Osteocyte (in vitro differentiated cells): ENCODE measurements at places on chromosomes 3 and 15.

DNA sequence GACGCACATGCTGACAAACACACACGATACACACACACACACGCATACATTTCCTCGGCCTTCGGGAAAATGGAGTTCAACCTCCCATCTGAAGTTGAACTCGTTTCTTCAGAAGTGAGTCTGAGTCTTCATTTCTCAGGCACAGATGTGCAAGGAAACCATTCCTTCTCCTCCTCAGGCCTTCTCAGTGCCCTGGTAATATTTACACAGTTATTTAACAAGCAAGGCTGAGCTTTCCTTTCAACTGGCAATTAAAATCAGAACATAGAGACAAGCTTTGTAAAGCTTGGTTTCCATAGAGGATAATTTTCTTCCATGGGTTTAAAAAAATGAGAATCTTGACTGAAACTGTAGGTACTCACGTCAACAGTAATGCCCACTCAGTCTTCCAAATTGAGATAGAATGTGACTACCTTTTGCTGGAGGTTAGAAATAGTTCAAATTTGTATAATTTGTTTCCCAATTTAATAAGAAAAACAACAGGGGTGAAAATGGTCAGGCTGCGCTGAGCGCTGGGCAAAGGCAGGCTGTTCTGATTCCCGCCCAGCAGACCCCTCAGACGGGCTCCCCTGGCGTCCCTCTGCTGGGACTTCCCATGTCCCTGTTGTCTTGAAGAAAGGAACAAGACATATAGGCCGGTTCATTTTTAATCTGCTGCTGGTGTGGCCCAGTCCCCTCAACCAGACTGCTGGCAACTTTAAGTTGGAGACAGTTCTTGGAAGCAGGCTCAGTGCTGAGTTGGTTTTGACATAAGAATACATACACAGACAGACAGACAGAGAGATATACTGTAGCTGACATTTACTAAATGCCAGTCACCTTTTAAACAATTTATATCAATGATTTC, 174.3 kb downstream of the XXYLT1 start:
- H3K27ac ChIP-seq: no peak overlapping the region
- no peaks in the 10 kb centered on the region for H3K27me3 ChIP-seq
- no peak overlapping the region for H3K4me3 ChIP-seq
- peaks cover 2% of the 10 kb centered on the region for H3K36me3 ChIP-seq

DNA sequence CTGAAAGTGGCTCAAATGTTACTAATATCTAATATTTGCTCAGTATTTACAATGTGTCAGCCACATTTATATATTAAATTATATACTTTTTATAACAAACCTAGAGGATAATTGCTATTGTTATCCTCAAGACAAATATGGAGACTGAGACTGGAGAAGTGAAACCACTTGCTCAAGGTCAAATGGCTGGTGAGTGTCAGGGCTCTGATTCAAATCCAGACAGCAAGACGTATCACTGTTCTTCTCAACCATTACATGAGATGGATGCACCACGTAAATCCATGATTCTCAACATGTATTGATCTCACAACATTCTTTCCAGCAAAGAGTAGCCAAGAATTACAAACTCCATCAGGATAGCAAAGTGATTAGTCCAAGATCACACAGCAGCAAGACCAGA, 53.8 kb upstream of the CPB1 start:
- DNase-seq: no peak
- no peak overlapping the region for H3K27ac ChIP-seq
- H3K4me3 ChIP-seq: no peak overlapping the region
- no peaks in the 10 kb centered on the region for H3K4me1 ChIP-seq
- H3K36me3 ChIP-seq: no peaks in the 10 kb centered on the region

DNA sequence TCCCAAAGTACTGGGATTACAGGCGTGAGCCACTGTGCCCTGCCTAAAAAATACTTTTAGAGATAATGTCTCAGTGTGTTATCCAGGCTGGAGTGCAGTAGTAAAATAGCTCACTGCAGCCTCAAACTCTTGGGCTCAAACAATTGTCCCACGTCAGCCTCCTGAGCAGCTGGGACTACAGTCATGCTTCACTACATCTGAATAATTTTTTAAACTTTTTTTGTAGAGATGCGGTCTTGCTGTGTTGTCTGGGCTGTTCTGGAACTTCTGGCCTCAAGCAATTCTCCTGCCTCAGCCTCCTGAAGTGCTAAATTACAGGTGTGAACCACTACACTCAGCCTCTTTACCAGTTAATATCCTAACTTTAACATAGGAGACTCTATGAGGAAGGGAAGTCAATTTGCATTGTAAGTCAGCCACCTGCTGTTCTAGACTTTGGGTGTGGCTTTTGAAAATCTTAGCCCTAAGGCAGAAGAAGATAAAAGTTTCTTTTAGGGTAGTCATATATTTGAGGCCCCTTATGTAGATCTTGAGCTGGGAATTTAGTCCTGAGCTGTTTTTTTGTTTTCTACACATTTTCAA, 78.2 kb upstream of the RASGRP1 start:
- peaks cover 52% of the 10 kb centered on the region for H3K27me3 ChIP-seq
- no peak for DNase-seq
- no peaks in the 10 kb centered on the region for H3K4me1 ChIP-seq
- no peak overlapping the region for H3K27ac ChIP-seq
- H3K36me3 ChIP-seq: no peaks in the 10 kb centered on the region

GRCh38 chr15:74050556-74051234, 31.7 kb downstream of the GOLGA6A start:
- peaks cover 51% of the 10 kb centered on the region for H3K4me1 ChIP-seq
- no peaks in the 10 kb centered on the region for H3K36me3 ChIP-seq
- H3K4me3 ChIP-seq: no peak overlapping the region
- H3K27me3 ChIP-seq: no peaks in the 10 kb centered on the region

DNA sequence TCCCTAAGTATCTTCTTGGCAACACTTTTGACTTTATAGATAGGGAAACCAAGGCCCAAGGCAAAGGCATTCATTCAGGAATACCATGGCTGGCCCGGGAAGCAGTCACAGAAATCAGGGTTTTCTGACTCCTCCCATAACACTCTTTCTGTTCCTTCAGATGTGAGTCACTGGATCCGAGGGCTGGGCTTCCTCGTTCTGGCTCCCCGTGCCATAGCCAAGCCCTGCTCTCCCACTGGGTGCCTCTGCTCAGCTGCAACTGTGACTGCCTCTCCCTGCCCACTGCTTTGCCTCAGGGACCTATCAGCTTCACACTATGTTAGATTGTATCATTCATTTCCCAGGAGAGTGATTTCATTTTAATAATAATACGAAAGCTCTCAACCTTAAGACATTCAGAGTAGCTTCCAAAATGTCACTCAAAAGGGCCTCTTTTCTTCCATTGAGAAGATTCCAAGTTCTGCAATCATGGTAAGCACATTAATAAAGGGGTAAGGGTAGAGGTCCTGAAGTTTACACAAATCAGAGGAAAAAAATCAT, 50.2 kb downstream of the GABRB3 start:
- H3K27me3 ChIP-seq: no peaks in the 10 kb centered on the region
- H3K36me3 ChIP-seq: no peaks in the 10 kb centered on the region
- H3K27ac ChIP-seq: no peak overlapping the region
- DNase-seq: no peak
- H3K4me1 ChIP-seq: no peaks in the 10 kb centered on the region

DNA sequence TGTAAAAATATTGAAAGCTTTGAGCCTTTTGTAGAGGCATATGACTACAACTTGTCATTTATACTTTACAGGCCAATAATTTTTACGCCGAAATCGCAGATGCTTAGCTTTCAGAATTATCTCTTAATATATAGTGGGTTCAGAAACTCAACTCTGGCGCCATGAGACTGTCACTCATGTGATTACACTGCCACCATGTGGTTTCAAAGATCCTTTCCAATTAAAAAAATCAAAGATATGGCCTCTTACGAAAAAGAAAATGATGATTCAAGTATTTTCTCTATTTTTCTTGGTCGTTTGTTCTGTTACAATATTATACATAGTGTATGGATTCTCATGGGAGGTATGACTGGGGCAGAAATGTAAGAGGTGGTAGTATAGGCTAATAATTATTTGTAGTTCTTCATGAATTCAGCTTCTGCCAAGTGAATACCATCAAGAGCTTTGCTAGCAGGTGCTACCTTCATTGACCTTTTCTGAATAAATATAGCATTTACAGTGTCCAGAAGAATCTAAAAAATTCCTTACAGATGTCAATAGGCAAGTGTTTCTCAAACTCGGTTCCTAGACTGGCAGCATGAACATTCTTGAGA, 751.7 kb upstream of the GOLIM4 start:
- H3K27me3 ChIP-seq: no peaks in the 10 kb centered on the region
- no peaks in the 10 kb centered on the region for H3K36me3 ChIP-seq
- H3K4me3 ChIP-seq: no peak overlapping the region
- H3K4me1 ChIP-seq: peaks cover 10% of the 10 kb centered on the region

GRCh38 chr15:66832664-66833063, 130.6 kb downstream of the SMAD6 start:
- no peak overlapping the region for H3K4me3 ChIP-seq
- no peaks in the 10 kb centered on the region for H3K27me3 ChIP-seq
- H3K27ac ChIP-seq: no peak overlapping the region
- no peaks in the 10 kb centered on the region for H3K36me3 ChIP-seq
- DNase-seq: no peak

- no peaks in the 10 kb centered on the region for H3K4me1 ChIP-seq
- H3K4me3 ChIP-seq: no peak overlapping the region
- H3K36me3 ChIP-seq: no peaks in the 10 kb centered on the region
- no peaks in the 10 kb centered on the region for H3K27me3 ChIP-seq
- DNase-seq: no peak
Observed at GRCh38 chr3:65625305-65625704, 413.4 kb downstream of the MAGI1 start.

GRCh38 chr15:47844437-47844836, 127.1 kb downstream of the SEMA6D start:
- H3K27me3 ChIP-seq: peaks cover 24% of the 10 kb centered on the region
- H3K27ac ChIP-seq: no peak overlapping the region
- DNase-seq: no peak
- H3K36me3 ChIP-seq: no peaks in the 10 kb centered on the region
- H3K4me3 ChIP-seq: no peak overlapping the region
- no peaks in the 10 kb centered on the region for H3K4me1 ChIP-seq

- H3K27me3 ChIP-seq: no peaks in the 10 kb centered on the region
- H3K4me3 ChIP-seq: no peak overlapping the region
- H3K27ac ChIP-seq: no peak overlapping the region
Observed at GRCh38 chr3:105504440-105504951, 137.8 kb downstream of the ALCAM start.

GRCh38 chr3:64489361-64490044, 198.3 kb downstream of the ADAMTS9 start:
- H3K4me1 ChIP-seq: peaks cover 9% of the 10 kb centered on the region
- H3K27ac ChIP-seq: no peak overlapping the region
- peaks cover 38% of the 10 kb centered on the region for H3K27me3 ChIP-seq
- peak overlapping the region; percentile 24 for H3K4me3 ChIP-seq

GRCh38 chr15:76982756-76983155, 12.2 kb upstream of the PSTPIP1 start:
- peaks cover 7% of the 10 kb centered on the region for H3K27me3 ChIP-seq
- peaks cover 4% of the 10 kb centered on the region for H3K4me1 ChIP-seq
- H3K36me3 ChIP-seq: no peaks in the 10 kb centered on the region
- H3K27ac ChIP-seq: no peak overlapping the region
- no peak overlapping the region for H3K4me3 ChIP-seq

DNA sequence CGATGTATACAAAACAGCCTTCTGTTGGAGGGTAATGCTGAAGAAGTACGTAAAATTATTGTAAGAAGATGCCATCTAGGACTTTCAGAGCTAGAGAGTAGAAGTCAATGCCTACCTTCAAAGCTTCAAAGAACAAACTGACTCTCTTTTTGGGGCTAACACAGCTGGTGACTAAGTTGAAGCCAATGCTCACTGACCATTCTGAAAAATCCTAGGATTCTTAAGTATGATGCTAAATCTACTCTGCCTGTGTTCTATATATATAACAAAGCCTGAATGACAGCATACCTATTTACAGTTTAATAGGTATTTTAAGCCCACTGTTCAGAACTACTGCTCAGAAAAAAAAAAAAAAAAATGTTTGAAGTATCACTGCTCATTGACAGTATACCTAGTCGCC, 18.9 kb downstream of the ADPGK start:
- no peaks in the 10 kb centered on the region for H3K4me1 ChIP-seq
- H3K36me3 ChIP-seq: peaks cover 55% of the 10 kb centered on the region
- no peak overlapping the region for H3K4me3 ChIP-seq
- no peak for DNase-seq
- H3K27me3 ChIP-seq: no peaks in the 10 kb centered on the region

DNA sequence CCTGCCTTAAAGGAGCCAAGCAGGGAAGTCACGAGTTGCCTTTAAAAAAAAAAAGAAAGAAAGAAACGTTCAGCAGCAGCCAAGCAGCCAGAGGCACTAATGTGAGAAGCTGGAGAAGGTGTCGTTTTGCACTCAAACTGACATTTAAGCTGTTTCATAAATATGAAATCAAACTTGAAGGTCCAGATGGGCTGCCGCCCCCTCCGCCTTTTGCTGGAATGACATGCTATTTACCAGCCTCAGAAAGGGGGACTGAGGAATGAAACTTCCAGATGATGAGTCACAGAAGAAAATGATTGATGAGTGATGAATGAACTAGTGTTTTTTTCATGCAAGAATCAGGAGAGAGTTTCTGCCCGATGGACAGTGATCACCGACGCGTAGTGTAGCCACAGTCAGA, 396.8 kb downstream of the IGSF11 start:
- peaks cover 2% of the 10 kb centered on the region for H3K4me1 ChIP-seq
- H3K4me3 ChIP-seq: no peak overlapping the region
- peaks cover 38% of the 10 kb centered on the region for H3K27me3 ChIP-seq
- no peak overlapping the region for H3K27ac ChIP-seq
- no peaks in the 10 kb centered on the region for H3K36me3 ChIP-seq
- DNase-seq: no peak

DNA sequence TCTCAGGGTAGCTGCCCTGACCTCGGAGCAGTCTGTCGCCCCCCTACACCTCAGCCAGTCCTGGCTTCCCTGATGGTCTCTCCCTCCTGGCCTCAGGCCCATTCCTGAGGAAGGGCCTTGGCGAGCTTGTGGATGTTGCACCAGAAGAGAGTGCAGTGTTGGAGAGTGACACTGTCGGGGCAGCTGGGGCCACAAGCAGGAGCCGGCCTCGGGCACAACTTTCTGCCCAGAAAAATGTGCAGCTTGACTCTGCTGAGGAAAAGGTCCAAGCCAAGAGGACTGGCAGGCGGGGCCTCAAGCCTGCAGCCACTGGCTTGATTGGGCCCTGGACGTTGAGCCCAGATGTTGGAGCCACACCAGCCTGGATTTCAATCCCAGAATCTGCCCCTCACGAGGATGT, 12.8 kb downstream of the HEMK1 start:
- H3K36me3 ChIP-seq: peaks cover 3% of the 10 kb centered on the region
- DNase-seq: no peak
- no peaks in the 10 kb centered on the region for H3K4me1 ChIP-seq
- no peak overlapping the region for H3K27ac ChIP-seq
- H3K4me3 ChIP-seq: no peak overlapping the region
